Suppressor macrophage (primary cell): ENCODE measurements at places on chromosomes 4 and X.

GRCh38 chr4:128387600-128388351 lies 100.2 kb upstream of the PGRMC2 start:
- DNase-seq, result no peak

- DNase-seq, result no peak
Observed at GRCh38 chr4:38497121-38497520, 166.9 kb upstream of the KLF3 start.

DNA sequence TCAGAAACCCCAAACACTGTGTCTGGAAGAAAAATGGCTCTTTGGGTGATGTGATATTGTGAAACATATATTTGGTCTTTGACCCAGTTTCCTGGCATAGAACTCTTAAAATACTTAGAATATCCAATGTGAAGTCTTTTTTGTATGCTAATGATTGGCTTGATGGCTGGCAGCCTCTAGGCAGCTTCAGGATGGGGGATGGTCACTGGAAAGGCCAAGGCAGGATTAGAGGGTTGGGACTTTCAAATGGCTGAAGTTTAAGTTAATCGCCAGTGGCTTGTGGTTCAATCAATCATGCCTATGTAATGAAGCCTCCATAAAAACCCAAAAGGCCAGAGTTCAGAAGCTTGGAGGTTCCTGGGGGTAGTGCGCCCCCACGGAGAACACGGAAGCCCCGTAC lies 33.5 kb upstream of the ESX1 start:
- no peak for DNase-seq

DNA sequence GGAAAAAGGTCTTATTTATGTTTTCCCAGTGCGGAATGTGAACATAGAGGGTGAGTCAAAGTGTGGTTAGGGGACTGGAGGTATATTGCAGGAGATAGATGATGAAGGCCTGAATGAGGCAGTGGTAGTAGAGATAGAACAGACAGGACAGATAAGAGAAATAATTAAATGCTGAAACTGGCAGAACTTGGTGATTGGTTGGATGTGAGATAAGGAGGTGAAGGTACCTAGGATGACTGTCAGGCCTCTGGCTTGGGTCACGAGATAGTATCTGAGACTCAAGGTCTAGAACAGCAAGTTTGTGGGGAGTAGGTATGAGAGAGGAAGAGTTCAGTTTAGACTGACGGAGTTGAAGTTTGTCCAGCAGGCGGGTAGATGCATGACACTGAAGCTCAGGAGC lies 3.5 kb downstream of the MND1 start:
- DNase-seq, result no peak

GRCh38 chrX:13345037-13345436 lies 25.2 kb upstream of the ATXN3L start:
- peak; percentile 16 for DNase-seq

DNA sequence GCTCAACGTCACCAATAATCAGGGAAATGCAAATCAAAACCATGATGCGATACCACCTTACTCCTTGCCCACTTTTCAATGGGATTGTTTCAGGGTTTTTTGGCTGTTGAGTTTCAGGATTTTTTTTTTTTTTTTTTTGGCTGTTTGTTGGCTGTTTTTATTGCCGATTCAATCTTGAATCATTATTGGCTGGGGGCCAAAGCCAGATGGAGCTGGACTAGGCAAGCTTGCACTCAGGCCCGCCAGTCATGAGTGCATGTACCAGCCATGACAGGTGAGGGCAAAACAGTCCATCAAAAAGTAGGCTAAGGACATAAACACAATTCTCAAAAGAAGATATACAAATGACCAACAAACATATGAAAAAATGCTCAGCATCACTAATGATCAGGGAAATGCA lies 13.3 kb downstream of the YIPF7 start:
- DNase-seq, result no peak

- DNase-seq, result peak; percentile 65
Observed at GRCh38 chrX:66110112-66110511, 53.9 kb upstream of the HEPH start.

- no peak for DNase-seq
Observed at GRCh38 chr4:156084373-156084772, 130.7 kb upstream of the CTSO start.

DNA sequence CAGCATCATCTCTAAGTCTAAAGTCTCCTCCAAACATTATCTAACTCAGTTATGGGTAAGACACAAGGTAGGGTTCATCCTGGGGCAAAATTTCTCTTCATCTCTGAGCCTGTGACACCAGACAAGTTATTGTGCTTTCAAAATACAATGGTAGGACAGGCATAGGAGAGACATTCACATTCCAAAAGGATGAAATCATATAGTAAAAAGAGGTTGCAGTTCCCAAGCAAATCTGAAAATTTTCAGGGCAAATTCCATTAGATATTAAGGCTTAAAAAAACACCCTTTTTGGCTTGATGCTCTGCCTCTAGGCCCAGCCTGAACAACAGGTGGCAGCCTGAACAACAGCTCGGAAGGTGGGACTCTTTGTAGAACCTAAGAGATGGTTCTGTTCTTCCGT lies 448.3 kb upstream of the SLIT2 start:
- no peak for DNase-seq

DNA sequence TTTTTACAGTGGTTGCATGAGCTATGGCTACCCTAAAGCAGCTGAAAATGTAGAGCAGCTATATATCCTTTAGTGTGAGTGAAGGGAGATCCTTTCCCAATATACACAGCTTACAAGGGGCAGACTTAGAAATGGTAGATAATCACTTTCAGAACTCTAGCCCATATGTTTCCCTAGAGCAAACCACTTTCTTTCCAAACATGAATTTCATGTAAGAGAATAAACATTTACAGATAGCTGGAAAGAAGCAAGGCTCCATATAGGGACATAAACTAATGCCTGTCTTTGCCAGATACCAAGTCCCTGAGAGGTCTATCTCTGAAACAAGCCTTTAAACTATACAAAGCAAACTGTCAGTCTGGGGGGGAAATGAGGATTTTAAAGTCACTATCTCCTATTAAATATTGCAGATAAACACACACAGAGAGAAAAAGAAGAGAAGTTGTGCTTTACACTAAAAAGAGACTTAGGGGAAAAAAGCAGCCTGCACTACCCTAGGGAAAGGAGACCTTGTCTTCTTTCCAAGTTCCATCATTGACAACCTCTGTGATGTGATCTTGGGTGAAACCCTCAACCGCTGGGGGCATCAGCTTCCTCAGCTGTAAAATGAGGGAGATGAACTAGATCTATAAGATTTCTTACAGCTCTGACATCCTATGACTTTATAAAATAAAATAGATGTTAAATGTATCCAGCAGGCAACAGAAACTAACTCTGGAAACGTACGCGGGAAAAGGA lies 73.6 kb downstream of the TMEM156 start:
- no peak for DNase-seq

DNA sequence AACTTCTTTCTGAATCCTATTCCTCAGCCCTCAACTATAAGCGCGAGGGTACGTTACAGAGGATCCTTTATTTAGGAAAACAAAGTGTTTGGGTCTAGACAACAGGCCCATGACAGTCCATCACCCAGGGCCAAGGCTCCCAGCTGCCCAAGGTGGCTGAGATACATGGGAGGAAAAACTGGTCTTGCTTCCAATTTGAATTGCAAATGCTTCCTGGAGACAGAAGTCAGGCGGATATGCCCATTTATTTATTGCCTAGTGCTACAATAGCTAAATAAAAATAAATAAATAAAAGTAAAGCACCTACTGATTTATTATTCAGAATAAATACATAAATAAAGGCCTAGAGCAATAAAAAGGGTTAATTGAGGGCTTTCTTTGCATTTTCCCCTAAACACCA lies 248.7 kb downstream of the DHX15 start:
- DNase-seq, result no peak

- no peak for DNase-seq
Observed at GRCh38 chrX:115350711-115351381, 61.3 kb downstream of the LUZP4 start.

GRCh38 chrX:114715096-114715495 lies 131.2 kb downstream of the HTR2C start:
- DNase-seq, result no peak

- peak; percentile 51 for DNase-seq
Observed at GRCh38 chrX:111661241-111661640, 19.7 kb upstream of the ALG13 start.

- no peak for DNase-seq
Observed at GRCh38 chr4:167380964-167381363, 146.7 kb upstream of the SPOCK3 start.

- no peak for DNase-seq
Observed at GRCh38 chr4:61224573-61224972, 24.4 kb downstream of the ADGRL3 start.

DNA sequence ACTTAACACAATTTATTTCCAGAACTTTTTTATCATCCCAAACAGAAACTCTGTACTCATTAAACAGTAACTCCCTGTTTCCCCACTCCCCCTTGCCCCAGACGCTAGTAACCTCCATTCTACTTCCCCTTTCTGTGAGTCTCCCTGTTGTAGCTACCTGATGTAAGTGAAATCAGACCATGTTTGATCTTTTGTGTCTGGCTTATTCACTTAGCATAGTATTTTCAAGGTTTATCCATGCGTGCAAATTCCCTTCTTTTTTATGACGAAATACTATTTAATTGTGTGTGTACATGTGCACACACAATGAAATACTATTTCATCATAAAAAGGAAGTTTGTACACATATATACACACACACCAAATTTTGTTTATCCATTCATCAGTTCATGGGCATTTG lies 5.2 kb downstream of the PKD2 start:
- DNase-seq, result no peak

DNA sequence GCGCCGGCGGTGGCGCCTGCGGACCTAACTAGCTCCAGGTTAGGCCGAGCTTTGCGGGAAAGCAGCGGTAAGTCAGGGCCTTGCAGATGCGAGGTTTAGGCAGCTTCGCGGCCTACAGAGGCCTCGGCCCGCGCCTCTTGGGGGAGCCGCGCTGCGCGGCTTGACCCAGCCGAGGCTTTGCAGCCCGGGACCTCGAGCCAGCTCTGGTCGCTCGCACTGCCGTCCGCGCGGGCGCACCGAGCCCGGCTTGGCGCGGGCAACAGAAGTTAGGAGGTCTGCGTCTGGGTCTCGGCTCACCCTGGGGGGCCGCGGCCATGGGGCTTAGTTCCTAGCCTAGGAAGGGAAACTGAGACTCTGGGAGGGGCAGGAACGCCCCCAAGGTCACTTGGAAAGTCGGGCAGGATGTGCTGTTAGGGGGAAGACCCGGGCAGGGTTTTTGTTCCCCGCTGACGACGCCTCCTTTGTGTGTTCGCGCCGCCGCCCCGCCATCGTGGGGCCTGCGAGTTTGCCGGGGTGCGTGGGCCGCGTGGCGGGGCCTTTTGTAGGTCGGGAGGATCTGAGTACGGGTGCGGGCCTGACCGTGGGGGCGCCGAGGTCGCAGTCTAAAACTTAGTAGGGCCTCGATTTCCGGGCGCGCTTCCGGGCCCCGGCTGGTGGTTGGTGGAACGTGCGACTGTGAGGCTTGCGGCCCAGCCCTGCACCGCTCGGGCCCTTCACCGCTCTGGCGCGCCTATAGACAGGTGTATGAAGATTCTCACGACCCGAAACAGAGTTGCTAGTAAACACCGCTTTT lies 482 bp downstream of the RNF4 start:
- DNase-seq, result peak; percentile 50

GRCh38 chr4:39044956-39045826 lies 13.0 kb upstream of the TMEM156 start:
- DNase-seq, result peak; percentile 66

- no peak for DNase-seq
Observed at GRCh38 chrX:40987413-40987812, 97.8 kb upstream of the USP9X start.

DNA sequence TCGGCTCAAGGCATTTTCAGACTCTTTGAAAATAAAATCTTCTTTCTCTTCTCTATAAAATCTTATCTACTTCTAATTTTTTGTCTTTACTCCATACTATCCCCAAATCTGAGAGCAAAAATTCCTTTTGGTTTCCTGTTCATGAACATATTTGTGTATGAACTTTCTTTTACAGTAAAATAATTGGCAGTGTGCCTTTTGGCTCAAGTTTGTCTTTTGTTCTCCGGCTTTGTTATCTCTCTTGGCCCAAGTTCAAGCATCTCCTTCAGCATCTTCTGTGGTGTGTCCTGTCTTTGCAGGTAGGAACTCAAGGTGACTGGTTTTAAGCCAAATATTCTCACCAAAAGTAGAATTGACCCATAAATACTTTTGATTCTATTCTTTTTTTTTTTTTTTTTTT lies 276.6 kb upstream of the FAT1 start:
- DNase-seq, result no peak

DNA sequence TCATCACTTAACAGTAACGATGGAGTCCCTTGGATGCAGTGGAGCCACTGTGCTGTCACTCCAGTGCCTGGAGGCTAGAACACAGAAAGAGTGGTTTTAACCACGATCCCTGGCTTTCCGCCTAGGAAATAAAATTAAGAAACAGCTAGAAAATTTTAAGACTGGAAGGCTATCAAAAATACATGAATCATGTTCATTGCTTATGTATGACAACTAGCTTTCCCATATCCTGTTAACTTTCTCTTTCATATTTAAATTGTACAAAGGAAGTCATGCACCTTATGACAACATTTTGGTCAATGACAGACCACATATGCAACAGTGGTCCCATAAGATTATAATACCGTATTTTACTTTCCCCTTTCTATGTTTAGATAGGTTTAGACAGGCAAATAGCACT lies 115.1 kb downstream of the GALNTL6 start:
- no peak for DNase-seq

DNA sequence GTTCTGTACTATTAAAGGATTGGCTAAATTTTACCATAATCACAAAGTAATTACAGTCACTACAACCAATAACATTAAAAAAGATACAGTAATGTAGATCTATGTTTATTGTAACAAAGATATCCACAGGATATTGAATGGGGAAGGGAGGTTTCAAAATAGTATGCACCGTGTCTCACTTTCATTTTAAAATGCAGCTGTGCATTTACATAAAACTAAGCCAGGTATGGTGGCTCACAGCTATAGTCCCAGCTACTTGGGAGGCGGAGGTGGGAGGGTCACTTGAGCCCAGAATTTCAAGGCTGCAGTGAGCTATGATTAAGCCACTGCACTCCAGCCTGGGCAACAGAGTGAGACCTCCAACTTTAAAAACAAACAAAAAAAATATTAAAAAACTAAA lies 8.5 kb downstream of the SRP72 start:
- no peak for DNase-seq

- no peak for DNase-seq
Observed at GRCh38 chr4:186027405-186027804, 41.6 kb upstream of the TLR3 start.

GRCh38 chr4:6339818-6340445 lies 70.3 kb downstream of the WFS1 start:
- DNase-seq, result no peak

- DNase-seq, result no peak
Observed at GRCh38 chr4:73901031-73901430, 31.8 kb downstream of the CXCL1 start.

GRCh38 chr4:125714845-125715244 lies 400.1 kb downstream of the FAT4 start:
- DNase-seq, result no peak

DNA sequence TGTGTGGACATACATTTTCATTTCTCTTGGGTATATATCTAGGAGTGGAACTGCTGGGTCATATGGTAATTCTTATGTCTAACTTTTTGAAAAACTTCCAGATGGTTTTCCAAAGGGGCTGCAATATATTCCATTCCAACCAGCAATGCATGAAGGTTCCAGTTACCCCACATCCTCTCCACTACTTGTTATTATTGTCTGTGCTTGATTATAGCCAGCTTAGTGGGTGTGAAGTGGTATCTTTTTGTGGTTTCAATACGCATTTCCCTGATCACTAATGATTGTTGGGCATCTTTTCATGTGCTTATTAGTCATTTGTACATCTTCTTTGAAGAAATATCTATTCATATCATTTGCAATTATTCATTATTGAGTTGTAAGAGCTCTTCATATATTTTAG lies 31.5 kb upstream of the S100G start:
- no peak for DNase-seq

GRCh38 chrX:48918301-48918642 lies 552 bp downstream of the PIM2 start:
- no peak for DNase-seq
